CD8-positive, alpha-beta memory T cell (primary cell): ENCODE measurements at places on chromosomes 12 and 14. TPM values are rescaled to one million over a fixed set of nuclear protein-coding genes. Genes with fewer than 3 reads are reported as not detected.

OR6C70 gene
- not detected for total RNA-seq

AKAP3 gene
- total RNA-seq = 2.0 TPM

STAB2 gene
- total RNA-seq = not detected

NPC2 gene
- 18.3 TPM for total RNA-seq

DEGS2 gene
- 0.42 TPM for total RNA-seq

LGMN gene
- total RNA-seq = 6.0 TPM

KRT77 gene
- not detected for total RNA-seq

CCDC175 gene
- total RNA-seq = not detected

TAS2R42 gene
- total RNA-seq = not detected

LTBP2 gene
- total RNA-seq = 0.24 TPM

CLEC1A gene
- not detected for total RNA-seq

GALNT6 gene
- 15.6 TPM for total RNA-seq

MYF5 gene
- not detected for total RNA-seq

KRT73 gene
- not detected for total RNA-seq

KCNK10 gene
- total RNA-seq = not detected

IGFBP6 gene
- 1.6 TPM for total RNA-seq

ADAMTS20 gene
- total RNA-seq = not detected

NDUFA12 gene
- total RNA-seq = 149 TPM

TGM1 gene
- total RNA-seq = 3.2 TPM

KCNC2 gene
- not detected for total RNA-seq

SMIM41 gene
- total RNA-seq = not detected

EIF4B gene
- total RNA-seq = 644 TPM

GALNT9 gene
- total RNA-seq = not detected

DENND5B gene
- 0.04 TPM for total RNA-seq

RGS6 gene
- 0.88 TPM for total RNA-seq

ACSS3 gene
- not detected for total RNA-seq

KCNJ8 gene
- not detected for total RNA-seq

MAGOHB gene
- total RNA-seq = 130 TPM

PRPH gene
- total RNA-seq = not detected

ZNF140 gene
- 13.5 TPM for total RNA-seq

PRH2 gene
- total RNA-seq = not detected

ACOT6 gene
- total RNA-seq = not detected

KIF5A gene
- 2.1 TPM for total RNA-seq
